ENCODE measurements at places on chromosomes 11 and 22. TPM values are rescaled to one million over a fixed set of nuclear protein-coding genes. Genes with fewer than 3 reads are reported as not detected.

Gene P4HA3
- 0.17 TPM for total RNA-seq

Gene NAV2
- total RNA-seq, result 54.2 TPM

Gene RIC8A
- 114 TPM for total RNA-seq

- DNase-seq, result peak; percentile 24
Measured at GRCh38 chr11:72406540-72407527, 27.5 kb downstream of the CLPB start.

Gene APOL5
- total RNA-seq, result not detected

DNA sequence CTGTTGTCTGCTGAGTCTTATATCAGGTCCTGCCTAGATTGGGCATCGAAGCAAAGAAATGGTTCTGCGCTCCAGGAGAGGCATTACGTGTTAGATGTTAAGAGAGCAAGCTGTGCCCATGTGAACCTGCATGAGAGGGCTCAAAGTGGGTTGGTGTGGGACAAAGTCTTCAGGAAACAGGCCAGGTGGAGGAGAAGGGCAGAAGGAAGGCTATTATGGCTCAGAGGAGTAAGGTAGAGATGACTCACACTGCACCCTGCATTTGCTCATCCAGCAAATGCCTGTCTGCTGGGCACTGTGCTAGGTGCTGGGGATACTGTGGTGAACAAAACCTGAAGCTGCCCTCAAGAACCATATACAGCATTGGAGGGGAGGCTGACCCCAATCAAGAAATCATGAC is 5.8 kb downstream of the USP35 start:
- no peak for DNase-seq

DNA sequence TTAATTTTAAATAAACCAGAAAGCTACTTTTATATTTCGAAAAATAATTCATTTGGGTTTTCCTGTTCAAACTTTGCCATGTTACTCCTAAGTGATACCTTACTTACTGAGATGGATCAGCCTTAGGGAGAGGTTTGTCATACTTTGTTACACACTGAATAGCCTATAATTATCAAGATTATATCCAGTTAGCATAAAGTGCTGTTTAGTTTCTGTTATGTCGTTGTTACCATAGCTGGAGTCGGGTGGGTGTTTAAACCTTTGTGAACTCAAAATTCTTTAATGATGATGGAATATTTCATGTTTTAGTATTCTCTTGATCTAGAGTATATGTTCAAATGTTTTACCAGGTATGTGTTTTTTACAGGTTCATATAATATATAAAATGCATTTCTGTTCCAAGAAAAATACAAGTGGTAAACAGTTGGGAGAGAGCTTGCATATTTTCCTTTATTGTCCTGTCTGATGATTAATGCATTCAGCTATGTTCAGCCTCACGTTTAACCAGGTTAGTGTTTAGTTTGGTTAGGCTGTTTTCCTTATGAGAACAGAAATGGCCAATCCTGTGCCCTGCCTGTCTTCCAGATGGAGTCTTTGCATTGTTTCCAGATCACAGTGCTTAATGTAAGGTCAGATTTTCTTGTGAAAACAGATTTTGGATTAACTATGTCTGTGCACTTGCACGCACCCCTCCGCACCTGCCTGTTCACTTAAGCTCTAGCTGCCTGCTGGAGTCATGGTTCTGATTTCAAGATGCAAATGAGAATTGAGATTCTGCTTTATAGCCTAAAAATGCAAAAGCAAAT is 105.6 kb downstream of the ATXN10 start:
- DNase-seq, result no peak

Gene BTBD18
- total RNA-seq, result not detected

Gene CNTN5
- 3.2 TPM for total RNA-seq

Gene APOA1
- 626 TPM for total RNA-seq

Gene CHRM4
- total RNA-seq, result 0.98 TPM

DNA sequence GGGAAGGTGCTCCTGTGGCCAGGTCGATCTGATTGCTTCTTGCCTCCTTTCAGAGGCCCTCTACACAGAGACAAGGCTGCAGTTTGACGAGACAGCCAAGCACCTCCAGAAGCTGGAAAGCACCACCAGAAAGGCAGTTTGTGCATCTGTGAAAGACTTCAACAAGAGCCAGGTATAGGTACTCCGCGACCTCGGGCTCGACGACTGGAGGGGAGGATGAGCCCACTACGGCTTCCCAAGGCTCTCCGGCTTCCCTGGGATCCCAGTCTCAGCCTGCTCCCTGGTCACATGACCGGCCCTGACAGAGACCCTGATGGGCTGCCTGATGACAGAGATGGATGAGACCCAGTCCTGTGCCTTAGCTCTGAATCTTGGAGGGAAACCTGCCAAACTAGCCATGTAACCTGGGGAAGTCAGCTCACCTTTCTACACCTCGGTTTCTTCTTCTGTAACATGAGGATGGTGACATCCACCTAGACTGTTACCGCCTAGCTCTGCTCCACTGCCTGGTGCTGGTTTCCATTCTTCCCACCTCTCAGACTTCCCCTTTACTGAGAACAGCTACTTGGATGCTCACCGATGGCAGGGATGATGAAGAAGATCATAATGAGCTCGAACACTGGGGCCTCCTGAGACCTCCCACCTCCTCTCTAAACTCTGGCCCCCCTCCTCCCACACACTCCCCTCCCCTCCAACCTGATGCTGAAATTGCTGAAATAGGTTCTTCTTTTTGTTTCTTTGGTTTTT is 8.9 kb downstream of the RIBC2 start:
- peak; percentile 52 for DNase-seq

GRCh38 chr11:71451596-71452198 is 1.3 kb upstream of the NADSYN1 start:
- no peak for DNase-seq

DNA sequence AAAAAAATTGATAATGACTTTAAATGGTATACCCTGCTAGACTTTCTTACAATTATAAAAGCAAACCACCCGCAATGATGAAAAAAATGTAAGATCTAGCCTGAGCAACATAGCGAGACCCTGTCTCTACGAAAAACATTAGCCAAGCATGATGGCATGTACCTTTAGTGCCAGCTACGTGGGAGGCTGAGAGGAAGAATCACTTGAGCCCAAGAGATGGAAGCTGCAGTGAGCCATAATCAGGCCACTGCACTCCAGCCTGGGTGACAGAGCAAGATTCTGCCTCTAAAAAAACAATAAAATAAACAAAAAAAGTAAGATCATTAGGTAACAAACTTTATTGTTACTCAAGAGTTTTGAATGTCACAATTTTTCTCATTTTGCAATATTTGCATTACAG is 39.2 kb downstream of the KMT5B start:
- DNase-seq, result no peak

Gene GPR83
- total RNA-seq, result 0.36 TPM

DNA sequence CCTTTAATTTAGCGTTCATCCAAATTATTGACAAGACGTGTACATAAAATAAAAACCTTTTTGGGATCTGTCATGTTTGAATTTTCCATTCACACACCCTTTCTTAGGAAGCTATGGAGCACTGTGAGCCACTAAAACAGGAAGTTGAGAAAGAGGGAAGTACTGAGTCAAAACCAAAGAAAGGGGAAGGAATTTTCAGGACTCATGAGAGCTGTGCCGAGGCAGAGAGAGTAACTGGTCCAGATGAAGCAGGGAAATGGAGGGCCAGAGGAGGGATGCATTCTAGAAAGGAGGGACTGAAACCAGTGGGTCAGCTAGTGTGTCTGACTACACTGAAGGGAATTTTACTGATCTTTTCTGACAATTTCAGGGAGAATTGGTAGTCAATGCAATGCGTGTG is 24.9 kb downstream of the APLP2 start:
- DNase-seq, result no peak

Gene KLHL35
- 0.67 TPM for total RNA-seq

DNA sequence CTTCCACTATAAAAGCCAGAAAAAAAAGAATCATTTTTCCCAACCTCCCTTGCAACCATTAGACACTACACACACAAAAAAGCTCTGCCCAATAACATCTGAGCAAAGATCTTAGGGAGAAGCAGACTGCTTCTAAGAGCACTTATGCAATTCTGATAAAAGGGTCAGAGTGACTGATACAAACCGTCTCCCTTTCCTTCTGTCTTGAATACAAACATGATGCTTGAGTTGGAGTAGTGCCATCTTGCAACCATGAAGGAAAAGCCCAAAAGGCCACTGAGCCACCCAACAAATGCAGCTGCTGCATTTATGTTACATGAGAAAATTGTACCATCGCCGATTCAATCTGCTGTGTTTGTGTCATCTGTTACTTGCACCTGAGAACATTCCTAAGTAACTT is 47.6 kb upstream of the EED start:
- DNase-seq, result no peak

GRCh38 chr11:123833095-123833494 is 26.9 kb upstream of the OR6M1 start:
- DNase-seq, result no peak

Gene LRRC56
- total RNA-seq, result 1.8 TPM

Gene PDGFD
- total RNA-seq, result 17.8 TPM

GRCh38 chr11:66046901-66047300 is 2.1 kb downstream of the GAL3ST3 start:
- no peak for DNase-seq

Gene MTNR1B
- total RNA-seq, result 0.40 TPM

DNA sequence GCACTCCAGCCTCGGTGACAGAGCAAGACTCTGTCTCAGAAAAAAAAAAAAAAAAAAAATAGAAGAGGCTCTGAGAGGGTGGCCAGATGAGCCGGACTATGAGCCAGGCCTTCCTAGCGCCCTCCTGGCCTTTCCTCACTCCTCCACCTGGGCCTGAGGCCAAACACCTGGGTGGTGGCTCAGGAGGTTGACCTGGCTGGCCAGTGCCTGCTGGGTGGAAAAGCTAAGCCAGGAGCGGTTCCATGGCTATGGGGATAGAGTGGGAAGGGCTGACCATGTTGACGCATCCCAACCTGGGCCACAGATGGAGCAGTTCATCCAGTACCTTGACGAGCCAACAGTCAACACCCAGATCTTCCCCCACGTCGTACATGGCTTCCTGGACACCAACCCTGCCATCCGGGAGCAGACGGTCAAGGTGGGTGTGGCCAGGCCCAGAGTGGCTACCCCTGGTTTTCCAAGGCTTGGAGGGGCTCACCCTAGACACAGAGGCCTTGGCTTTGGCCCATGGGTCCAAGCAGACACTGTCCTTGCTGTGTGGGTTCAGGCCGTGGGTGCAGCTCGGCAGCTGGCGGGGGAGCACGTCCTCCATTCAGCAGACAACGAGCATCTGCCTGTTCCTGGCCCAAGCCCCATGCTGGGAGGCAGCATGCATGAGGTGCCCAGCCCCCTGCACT is 7.6 kb downstream of the SCYL1 start:
- DNase-seq, result no peak

Gene DRICH1
- 0.43 TPM for total RNA-seq

DNA sequence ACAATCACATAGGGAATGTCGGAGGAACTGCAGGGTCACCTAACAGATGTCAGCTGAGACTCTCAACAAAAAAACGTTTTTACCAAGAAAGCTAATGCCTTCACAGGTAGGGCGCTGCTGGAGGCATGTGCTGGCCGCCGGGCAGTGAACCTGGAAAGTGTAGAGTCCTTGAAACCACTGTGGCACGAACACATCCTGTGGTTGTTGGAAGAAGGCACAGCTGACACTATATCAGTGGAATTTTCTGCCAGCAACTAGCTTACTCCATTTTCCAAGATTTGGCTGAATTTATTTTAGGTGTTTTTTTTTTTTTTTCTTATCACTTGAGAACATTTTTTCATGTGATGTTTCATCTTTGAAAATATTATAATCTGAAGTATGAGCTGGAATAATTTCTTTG is 14.2 kb downstream of the TRMU start:
- no peak for DNase-seq

Gene FAM180B
- not detected for total RNA-seq

DNA sequence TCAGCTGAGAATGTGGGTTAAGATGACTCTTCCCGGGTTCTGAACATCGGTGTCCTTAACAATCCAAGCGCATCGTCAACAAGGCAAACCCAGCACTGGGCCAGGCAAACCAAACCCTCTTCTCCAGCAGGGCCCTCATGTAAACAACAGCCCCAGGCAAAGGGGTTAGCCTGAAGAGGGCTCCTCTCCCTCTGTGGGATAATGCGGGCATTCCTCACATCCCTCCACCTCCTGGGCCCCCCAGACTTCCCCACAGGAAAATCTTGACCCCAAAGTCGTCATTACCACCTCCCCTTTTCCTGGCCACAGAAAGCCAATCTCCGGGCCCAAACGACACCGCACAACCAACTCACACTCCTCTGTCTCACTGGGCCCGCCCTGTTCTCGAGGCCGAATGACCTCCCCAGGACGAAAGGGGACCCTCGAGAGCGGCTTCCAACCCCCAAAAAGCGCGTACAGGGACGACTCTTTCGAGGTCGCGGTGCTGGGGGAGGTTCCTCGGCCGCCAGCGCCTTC is 566 bp downstream of the DDB1 start:
- no peak for DNase-seq

Gene SCUBE1
- 42.8 TPM for total RNA-seq

DNA sequence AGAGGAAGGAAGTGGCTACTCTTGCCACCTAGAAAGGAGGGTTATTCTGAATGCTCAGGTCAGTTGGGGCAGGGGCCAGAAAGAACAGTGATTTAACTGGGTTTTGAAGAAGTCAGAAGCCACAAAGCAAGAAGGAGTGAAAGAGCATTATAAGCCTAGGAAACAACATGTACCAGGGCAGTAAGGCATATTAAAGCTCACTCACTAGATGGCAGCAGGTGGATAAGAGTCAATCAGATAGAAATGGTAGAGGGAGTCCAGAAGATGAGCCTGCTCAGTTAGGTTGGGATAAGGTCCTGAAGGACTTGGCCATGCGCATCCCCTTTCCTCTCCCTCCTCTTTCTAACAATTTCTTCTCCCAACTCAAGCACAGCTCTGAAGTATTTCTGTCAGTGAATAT is 22.0 kb upstream of the PATE1 start:
- DNase-seq, result no peak

Gene RHOD
- total RNA-seq, result 21.2 TPM

- peak; percentile 82 for DNase-seq
Measured at GRCh38 chr11:73295241-73295995, 12.7 kb upstream of the ARHGEF17 start.

Gene NRIP3
- 0.92 TPM for total RNA-seq

Gene CARNS1
- 0.31 TPM for total RNA-seq

DNA sequence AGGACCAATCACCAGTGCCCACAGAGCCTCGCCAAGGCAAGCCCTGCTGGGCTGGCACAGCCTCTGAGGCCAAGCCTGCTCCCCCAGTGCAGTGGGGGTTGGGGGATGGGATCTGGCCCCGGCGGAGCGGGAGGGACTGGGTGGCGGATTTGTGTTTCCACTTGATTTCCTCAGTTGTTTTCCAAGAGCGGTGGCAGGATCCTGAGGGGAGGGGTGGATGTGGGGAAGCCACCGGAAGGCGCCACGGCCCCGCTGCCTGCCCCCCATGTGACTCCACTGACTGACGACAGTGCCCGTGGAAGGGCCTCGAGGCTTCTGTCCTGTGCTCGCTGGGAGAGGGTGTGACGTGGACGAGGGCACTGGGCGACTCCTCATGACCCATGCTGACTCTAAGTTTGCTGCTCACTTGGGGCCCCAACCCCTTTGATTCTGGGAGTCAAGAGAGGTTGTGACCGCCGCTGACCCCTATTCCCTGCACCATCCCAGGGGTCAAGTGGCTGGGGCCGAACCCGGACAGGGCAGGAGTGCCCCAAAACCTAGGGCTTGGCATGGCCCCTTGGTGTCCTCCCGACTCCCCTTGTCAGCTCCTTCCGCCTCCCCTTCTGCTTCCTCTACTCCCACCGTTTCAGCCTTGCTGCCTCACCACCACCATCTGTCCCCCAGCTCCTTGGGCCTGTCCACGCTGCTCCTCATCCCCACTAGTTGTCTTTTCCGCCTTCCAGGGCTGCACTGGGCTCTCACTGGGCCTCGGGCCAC is 23.5 kb upstream of the PICK1 start:
- no peak for DNase-seq

Gene LRRC74B
- total RNA-seq, result not detected

Gene RCN1
- total RNA-seq, result 144 TPM

Measured in type B pancreatic cell (in vitro differentiated cells).